ENCODE measurements at places on chromosomes 13 and 19.

DNA sequence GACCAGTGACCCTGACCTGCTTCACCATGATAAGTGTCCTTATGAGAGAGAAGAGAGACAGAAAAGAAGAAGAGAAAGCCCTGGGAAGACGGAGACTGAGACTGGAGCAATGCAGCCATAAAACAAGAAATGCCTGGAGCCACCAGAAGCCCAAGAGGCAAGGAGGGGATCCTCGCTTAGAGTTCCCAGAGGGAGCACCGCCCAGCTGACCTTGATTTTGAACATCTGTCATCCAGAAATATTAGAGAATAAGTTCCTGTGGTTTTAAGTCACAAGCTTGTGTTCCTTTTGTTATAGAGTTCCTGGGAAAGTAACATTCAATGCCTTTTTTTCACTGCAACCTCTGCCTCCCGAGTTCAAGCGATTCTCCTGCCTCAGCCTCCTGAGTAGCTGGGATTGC is 20.2 kb downstream of the CERS1 start:
- DNase-seq: no peak

DNA sequence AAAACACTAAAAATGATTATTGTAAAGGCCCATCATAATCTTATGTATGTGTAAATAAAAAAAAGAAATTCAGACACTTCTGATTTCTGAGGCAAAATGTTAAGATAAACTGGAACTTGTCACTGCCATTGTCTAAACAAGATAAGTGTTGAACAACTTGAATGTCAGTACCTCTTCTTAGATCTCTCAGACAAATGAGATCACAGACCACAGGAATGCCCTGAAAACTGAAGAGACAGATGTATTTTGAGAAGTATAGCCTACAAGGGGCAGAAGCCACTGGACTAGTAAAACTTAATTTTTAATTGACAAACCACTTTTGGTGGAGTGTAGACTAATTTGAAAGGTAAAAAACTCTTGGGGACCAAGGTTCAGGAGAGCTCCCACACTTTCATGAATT is 375.5 kb upstream of the SLITRK5 start:
- DNase-seq: no peak

- DNase-seq: no peak
Observed at GRCh38 chr13:20178156-20178555, 14.6 kb downstream of the GJB2 start.

DNA sequence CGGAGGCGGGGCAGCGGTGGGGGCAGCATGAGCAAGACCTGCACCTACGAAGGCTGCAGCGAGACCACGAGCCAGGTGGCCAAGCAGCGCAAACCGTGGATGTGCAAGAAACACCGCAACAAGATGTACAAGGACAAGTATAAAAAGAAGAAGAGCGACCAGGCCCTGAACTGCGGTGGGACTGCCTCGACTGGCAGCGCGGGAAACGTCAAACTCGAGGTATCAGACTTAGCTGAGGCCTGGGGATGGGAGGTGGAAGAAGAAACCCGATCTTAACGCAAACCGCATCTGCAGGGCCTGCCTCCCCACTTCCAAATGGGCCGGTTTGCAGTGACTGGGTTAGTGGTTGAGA is 693 bp downstream of the RFXAP start:
- DNase-seq: no peak

GRCh38 chr19:35644987-35645679 is 3.0 kb upstream of the COX6B1 start:
- peak; percentile 58 for DNase-seq

DNA sequence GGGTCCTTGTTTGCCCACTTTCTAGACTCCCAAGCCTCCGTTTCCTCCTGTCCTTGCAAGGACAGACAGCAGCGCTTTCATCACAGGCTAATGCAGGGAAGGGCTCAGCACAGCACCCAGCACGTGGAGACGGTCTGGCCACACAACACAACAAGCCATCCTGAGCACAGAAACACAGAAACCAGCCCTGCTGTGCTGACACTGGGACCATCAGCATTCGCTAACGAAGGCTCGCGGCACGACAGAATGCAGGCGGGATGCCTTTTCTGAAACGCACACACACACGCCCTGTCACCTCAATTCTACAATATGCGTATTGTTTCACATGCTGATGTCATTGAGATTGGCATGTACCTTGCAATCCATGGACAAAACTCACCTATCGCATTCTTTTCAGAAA is 12.9 kb downstream of the AKT2 start:
- DNase-seq: no peak

All from stimulated activated CD8-positive, alpha-beta memory T cell treated with anti-CD3 and anti-CD28 coated beads, Interleukin-7, amount 100 ng/mL, for 4 hours (primary cell).